ENCODE measurements at places on chromosomes 7 and 10. TPM values are rescaled to one million over a fixed set of nuclear protein-coding genes. Genes with fewer than 3 reads are reported as not detected.

GRCh38 chr10:19811540-19811939, 4.7 kb upstream of the PLXDC2 start:
- DNase-seq = no peak

TFPI2 gene
- not detected for total RNA-seq

TAX1BP1 gene
- total RNA-seq = 133 TPM

- no peak for DNase-seq
Observed at GRCh38 chr7:126792521-126792920, 460.2 kb downstream of the GRM8 start.

DNA sequence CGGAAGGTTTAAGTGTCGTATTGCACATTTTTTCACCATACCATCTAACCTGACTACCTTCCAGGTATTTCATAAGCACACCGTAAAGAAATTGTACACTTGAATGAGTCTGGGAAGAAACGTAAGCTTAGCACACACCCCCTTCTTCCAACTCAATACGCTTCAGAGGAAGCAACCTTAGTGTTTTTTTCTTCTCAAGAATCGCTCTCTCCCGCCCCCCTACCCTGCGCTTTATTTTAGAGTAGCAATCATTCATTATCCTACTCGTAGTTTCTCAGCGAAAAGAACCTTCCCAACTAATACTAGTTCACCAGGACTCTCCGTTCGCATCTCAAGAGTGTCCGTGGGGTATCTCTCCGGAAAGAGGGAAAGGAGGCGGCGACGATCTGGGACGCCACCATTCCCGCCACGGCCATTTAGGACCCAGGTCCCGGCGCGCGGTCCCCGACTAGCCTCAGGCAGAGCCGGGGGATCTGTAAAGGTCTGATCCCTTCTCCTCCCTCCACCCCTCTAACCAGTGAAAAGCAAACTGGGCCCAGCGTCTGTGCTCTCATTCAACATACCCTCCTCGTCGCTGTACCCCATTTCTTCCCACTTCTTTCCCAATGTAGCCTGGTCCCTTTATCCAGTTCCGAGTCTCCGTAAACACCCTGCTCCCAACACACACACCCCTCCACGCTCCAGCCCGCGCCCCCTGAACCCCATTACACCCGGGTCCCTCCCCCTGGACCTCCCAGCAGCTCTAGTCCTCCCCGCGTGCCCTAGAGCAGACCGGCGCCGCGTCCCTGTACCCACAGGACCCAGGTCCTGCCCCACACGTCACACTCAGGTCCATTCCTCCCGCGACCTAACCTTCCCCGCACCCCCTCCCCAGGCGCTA, 16.0 kb downstream of the MYOZ1 start:
- DNase-seq = peak; percentile 42

KLLN gene
- 0.78 TPM for total RNA-seq

DNA sequence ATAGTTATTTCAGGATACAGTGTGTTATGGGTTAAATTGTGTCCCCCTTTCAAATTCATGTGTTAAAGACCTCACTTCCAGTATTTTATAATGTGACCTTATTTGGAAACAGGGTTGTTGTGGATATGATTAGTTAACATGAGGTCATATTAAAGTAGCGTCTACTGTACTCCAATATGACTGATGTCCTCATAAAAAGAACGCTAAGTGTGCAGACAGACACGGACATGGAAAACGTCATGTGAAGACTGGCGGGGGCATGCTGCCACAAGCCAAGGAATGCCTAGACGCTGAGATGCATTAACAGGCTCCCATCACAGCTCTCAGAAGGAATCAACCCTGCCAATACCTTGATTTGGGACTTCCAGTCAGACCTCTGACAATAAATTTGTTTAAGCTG, 1.5 kb upstream of the WDR37 start:
- no peak for DNase-seq

GRCh38 chr7:120278773-120279172, 5.8 kb downstream of the KCND2 start:
- DNase-seq = no peak

GRCh38 chr7:26087321-26088091, 64.5 kb upstream of the NFE2L3 start:
- DNase-seq = no peak

DNA sequence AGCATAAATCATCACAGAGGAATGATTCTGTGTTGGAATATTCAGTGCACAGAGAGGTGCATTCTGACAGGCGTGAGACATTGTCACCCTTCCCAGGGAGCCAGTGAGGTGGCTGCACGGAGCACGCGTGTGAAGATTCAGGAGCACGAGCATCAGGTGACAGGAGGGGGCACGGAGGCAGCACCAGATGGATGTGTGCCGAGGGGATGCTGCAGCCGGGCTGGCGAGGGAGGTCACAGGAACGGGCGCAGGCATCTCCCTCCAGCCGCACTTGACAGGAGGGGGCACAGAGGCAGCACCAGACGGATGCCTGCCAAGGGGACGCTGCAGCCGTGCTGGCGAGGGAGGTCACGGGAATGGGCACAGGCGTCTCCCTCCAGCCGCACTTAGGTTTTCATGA, 66.5 kb downstream of the DIP2C start:
- DNase-seq = peak; percentile 69

DNA sequence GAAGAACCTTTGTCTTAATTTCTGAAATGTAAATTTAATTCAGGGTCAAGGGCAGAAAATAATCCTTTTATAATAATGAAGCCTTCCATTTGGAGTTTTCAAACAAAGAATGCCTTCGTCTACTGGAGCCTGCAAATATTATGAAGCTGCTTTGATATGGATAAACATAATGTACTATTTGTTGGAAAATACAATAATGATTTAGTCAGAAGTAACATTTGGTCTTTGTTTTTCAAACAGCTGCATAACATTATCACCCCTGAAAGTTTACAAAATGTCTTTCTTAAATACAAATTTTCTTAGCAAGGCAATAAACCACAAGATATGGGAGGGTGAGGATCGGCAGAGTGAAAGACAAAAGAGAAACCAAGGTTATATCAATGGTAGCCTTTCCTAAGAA, 41.5 kb downstream of the TMEM26 start:
- DNase-seq = no peak

DNA sequence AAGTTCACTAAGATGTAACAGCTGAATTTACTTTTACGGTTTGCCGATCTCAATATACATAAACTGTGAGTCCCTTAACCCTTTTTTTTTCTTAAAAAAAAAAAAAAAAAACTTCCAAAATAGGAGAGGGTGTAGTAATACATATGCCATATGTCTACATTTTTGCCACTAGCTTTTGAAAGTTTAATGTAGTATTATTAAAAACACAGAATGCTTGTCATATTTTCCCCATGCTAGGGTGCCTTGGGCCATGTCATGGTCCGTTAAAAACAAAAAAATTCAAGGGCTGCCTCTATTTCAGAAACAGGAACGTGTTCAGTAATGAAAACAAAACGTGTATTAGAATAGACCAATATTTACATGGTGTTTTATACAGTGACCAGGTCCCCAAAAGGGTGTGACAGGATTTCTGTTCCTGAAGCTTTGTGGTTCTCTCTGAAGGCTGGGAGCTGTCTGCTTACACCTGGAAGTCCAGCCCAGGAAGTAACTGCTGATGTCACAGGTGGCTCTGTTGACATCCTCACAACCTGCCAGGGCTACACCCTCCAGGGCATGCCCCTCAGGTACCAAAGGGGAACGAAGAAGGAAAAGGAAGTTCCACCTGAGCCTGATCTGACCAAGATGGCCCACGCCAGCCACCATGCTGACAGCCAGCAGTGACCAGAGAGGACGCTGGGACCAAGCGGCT, 79.0 kb downstream of the COBL start:
- DNase-seq = no peak

GRCh38 chr7:78020874-78021249, 222.3 kb downstream of the PHTF2 start:
- DNase-seq = no peak

- peak; percentile 69 for DNase-seq
Observed at GRCh38 chr10:91681361-91682276, 48.7 kb upstream of the PPP1R3C start.

SPDYE1 gene
- not detected for total RNA-seq

MYL7 gene
- 2.4 TPM for total RNA-seq

DNA sequence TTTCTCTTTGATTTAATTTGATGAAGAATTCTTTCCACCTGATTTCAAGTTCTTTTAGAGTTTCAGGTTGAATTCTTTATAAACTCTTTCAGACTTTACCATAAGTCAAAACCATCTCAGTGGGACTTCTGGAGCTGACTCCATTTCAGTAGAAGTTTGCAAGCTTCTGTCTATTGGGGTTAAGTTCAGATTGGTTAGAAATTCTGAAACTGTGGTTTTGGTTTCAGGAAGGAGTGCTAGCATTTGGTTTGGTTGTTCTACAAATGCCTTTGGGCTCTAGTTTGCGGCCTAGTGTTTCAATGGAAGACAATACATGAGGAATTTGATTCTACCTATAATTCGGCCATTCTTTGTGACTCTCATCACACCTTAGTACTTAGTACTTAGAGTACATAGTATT, 176.8 kb upstream of the RHOBTB1 start:
- DNase-seq = no peak

DNA sequence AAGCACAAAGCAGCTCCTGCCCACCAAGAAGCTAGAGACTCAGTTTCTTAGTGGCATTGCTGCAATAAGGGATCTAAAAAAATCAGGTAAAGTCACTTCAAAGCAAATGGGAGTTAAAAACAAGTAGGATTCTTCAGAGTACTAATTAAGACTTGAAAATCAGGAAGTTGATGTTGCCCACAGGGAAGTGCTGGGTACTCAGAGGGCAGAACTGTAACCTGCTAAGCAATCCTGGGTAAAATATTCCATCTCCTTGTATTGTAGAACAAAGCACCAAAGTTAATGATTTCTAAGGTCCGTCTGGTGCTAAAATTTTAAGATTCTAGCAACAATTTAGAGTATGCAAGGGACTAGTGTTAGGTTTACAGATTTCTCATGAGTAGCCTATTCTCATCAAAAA, 8.3 kb downstream of the PEX1 start:
- no peak for DNase-seq

- DNase-seq = no peak
Observed at GRCh38 chr10:3330663-3331062, 158.1 kb upstream of the PITRM1 start.

CFTR gene
- 0.73 TPM for total RNA-seq

- DNase-seq = no peak
Observed at GRCh38 chr10:97798958-97799610, 27.3 kb upstream of the SFRP5 start.

RAMP3 gene
- total RNA-seq = 7.0 TPM

GRCh38 chr10:28728366-28728765, 51.0 kb downstream of the BAMBI start:
- DNase-seq = no peak

WASHC2C gene
- total RNA-seq = 46.9 TPM

- no peak for DNase-seq
Observed at GRCh38 chr10:51313773-51314478, 239.6 kb downstream of the PRKG1 start.

GRCh38 chr7:135617781-135618180, 44.5 kb upstream of the STMP1 start:
- DNase-seq = no peak

DNA sequence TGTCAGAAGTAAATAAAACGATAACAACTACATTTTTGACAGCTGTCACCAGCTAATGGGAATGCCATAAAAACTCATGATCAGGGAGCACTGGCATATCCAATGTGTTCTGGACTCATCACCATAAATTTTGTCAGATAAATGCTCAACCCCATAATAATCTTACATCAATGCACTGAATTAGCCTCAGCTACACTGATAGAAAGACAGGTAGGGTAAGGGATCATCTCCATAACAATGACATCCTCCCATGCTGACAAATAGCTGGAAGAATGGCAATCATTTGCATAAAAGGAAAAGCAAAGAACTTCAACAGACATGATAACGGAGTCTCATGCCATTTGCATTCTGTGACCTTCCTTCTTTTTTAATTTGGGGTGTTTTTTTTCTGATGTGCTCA, 352.8 kb upstream of the PFKP start:
- no peak for DNase-seq

GRCh38 chr10:28577506-28577905, 44.6 kb downstream of the WAC start:
- no peak for DNase-seq

DNA sequence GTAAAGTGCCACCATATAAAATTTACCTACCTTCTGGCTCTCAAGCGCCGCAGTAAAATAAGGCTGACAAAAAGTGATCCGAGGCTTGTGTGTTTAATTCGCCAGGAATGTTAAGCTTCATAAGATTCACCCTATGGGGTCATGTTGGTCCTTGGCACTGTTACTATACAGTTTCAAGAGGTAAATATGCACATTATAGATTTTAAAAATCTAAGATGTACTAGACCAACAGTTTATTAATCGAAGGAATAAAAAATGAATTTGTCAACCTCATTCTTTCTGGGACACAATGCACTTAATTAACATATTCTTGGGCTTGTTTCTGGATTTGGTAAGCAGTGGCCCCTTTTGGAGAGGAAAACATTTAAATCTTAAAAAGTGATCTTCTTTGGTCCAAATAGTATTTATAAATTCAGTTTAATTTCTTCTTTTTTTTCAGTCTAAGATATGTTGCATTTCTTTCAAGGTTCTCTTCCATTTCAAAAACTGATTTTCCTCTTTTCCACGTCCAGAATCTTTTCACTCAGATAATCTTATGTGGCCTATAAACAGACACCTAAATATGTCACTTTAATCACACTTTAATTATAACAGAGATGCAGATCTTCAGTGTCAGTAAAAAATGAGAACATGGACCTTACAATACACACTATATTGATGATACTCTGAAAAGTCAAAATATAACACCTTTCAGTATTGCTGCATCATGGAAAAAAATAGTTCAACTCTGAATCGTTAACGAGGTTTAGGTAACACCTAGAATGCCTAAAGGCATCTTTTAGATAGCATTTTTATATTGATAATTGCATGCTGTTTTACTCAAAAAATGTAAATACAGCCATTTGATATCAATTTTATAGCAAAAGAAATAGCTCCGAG, 3.8 kb upstream of the SKIDA1 start:
- DNase-seq = no peak

All from dorsolateral prefrontal cortex (tissue), 122 donors.